ENCODE measurements at places on chromosomes 1 and 21.

GRCh38 chr21:22890656-22891055, 1892.4 kb downstream of the NCAM2 start:
- no peak for DNase-seq

GRCh38 chr21:40335704-40336103, 468.5 kb downstream of the PCP4 start:
- DNase-seq: no peak

DNA sequence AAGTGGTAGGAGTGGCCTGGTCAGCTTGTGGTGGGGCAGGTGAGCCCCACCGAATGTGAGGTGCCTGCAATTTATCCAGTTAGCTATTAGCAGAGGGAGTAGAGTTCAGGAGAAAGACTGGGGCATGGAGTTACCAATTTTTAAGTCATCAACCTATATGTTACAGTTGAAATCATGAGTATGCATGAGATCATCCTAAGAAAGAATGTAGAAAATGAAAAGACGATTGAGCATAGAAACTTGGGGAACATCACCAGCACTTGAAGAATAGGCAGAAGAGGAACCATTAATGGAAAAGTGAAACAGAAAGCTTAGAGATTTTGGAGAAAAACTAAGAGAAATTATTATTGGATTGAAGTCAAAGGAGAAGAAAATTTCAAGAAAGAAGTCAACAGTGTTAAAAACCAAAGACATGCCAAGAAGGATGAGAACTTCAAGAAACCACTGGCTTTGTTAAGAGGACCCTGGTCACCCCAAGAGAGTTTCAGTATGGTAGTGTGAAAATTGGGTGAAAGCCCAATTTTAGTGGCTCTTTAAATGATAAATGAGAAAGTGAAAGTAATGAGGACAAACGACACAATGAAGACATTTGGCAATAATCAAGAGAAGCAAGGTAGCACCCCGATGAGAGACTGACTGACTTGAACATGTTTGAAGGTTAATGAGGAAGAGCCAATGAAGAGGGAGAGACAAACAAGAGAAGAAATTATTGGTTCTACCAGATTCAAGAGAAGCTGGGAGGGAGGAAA, 36.7 kb downstream of the DNASE2B start:
- no peak for DNase-seq

DNA sequence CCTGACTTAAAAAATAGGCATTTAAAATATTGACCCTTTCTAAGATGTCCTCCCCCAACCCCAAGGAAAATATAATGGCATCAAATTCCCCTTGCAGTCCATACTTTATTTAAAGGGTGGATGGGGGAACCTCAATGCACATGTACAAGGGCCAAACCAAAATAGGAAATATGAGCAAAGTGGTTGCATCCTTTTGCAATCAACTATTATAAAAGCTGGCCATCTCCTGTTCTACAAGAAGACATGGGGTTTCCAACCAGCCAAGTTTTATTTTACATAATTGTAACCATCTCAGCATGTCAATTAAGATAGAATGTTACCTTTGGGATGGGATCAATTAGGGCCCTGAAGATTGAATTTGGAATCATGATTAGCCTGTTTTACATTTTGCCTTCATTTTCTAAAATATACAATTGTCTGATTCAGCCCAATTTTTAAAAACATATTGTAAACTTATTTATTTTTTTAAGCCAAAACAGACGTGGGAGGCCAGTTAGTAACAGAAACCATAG, 146.7 kb upstream of the NFIA start:
- no peak for DNase-seq

GRCh38 chr1:234968451-234968850, 160.2 kb downstream of the TOMM20 start:
- no peak for DNase-seq

- DNase-seq: no peak
These were observed 99.6 kb upstream of the FBXO28 start for GRCh38 chr1:224014330-224014649.

DNA sequence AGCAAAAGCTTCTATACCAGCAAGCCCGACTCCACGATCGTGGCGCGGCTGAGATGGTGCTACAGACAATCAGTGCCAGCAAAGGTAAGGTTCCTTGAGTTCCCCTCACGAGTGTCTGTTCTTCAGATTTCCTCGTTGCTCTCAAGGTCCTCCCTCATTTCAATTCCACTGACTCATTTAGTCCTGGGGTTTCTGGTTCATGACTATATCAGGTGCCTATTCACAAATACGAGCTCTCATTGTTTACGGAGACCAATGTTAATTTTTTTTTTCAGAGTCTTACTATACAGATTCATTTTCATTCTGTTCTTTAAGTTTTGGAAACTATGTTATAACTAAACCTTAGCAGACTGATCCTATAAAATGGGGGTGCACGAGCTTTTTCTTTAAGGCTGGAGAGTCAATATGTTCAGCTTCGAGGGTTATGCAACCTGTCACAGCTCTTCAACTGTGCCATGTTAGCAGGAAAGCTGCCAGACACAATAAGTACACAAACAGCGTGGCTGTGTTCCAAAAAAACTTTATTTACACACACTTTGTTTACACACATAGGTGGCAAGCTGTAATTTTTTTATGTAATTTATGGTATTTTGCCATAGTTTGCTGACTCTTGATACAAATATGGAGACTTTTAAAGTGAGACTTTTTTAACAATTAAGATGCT, 134.3 kb downstream of the ZP4 start:
- no peak for DNase-seq

GRCh38 chr1:222861062-222861461, 46.2 kb downstream of the DISP1 start:
- no peak for DNase-seq

DNA sequence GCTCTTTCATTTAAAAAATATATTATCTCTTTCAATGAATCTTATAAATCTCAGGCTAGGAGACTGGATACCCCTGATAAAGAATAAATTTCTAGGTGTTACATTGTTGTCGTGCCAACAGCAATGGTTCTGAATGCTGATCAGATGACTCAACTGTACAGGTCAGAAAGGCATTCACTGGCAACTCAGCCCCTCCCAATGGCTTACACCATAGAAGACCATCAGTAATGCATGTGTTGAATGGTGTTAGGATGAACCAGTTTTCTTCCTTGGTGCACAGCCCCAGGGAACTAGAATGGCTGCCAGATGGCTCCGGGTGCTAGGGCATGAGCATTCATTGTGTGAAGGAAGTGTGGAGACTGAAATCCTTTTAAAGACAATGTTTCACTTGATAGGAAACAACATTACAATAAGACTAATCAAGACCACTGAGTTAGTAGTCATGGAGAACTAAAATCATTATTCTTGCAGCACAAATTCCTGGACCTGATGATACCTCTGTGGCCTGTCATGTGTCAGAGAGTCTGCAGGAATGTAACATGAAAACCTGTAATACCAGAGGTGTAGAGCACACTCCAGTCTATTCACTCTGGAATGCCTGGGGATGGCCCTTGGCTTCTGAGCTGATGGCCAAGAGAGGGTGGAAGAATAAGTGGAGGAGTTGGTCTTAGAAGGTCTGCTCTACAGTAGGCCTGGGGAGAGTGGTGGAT, 187.7 kb upstream of the LMO4 start:
- no peak for DNase-seq

- no peak for DNase-seq
These were observed 67.6 kb downstream of the CASZ1 start for GRCh38 chr1:10728595-10729410.

GRCh38 chr1:241007668-241008067, 349.3 kb downstream of the RGS7 start:
- DNase-seq: no peak

- no peak for DNase-seq
These were observed 22.3 kb downstream of the MYBPH start for GRCh38 chr1:203153051-203153988.

DNA sequence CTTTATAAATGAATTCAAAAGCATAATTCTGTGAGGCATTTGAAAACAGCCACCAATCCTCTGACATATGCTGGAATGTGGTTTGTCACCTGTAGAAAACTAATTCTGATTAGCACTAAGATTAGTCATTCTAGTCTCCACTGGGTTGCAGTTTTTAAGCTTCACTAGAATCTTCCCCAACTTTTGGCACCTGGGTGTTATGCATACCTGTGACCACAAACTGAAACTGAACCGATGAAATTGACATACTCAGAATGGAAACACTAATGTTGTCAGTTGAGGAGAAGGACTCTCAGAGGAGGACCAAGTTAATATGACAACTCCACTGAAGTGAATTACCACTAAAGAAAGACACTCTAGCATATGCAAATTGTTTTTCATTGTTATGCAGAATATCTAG, 285.8 kb upstream of the NEGR1 start:
- DNase-seq: no peak

DNA sequence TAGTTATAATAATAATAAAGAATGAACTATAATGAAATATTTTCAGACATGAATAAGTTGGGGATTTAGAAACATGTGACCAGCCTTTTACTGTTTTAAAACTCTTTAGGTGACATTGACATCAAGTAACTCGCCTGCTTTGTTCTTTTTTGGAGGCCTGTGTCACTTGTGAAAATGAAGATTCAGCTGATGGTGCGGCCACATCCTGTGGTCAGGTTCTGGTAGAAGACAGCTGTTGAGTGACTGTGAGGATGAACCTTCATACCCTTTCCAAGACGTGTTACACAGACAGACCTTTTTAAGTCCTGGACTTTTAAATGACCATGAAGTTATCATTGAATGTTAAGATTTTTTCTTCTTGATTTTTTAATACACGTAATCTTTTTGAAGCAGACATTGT, 10.3 kb downstream of the UTS2 start:
- no peak for DNase-seq

DNA sequence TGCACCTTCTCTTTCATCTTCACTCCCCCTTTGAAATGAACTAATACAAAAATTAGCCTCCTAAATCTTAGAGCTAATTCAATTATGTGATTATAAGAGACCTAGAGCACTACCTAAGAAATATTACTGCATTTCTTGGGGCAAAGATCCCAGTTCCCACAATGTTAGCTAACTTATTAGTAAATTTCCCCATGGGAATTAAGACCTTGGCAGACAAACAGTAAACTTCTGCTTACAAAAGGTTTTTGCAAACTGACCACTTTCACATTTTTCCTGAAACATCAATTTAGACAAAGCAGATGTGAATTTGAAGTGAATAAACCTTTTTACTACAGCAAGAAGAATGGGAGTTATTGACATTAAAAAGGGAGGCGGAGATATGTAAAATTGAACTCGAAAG, 34.6 kb upstream of the LHX8 start:
- DNase-seq: no peak

DNA sequence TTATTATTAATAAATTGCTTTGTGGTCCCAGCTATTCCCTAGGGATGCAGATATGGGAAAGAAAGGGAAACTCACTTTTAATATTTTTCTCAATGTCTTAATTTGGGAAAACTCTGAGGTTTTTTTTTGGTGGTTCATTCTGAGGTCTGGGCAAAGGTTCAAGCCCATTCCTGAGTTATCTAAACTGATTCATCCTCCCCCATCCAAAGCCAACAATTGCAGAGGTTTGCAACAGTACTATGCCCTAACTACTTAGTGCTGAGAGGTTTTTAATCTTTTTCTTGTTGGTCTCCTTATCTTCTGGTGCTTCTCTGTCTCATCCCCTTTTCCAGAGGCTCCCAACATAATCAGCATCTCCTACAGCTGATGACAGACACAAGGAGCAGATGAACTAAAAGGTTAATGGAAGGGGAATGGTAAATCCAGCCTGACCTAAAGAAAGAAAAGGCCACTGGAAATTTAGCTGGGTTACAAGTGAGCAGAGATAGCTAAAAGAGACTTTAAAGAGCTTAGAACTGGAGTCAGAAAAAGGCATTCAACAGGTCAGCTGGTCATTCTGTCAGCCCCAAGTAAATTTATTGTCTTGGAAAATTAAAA, 390.4 kb downstream of the TGFB2 start:
- DNase-seq: peak; percentile 32

GRCh38 chr1:184801503-184801902, 46.8 kb upstream of the EDEM3 start:
- no peak for DNase-seq

- no peak for DNase-seq
These were observed 433 bp upstream of the DMBX1 start for GRCh38 chr1:46489169-46489637.

DNA sequence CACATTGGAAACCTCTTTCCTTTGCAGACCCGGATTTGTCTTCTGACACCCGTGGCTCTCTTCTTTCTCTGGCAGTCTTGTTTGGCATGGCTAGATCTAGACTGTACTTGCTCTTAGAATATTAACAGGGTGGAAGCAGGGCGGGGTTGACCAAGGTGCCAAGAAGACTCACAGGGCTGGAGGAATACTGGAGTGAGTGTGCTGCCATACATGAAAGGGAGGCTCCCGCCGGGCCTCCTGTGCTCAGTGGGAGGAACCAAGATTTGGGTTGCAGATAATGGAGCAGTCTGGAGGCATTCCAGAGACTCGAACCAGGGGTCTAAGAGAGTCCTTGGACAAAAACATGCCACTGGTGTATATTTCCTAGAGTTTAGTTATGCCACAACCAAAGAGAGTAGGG, 27.6 kb upstream of the SNX27 start:
- no peak for DNase-seq

DNA sequence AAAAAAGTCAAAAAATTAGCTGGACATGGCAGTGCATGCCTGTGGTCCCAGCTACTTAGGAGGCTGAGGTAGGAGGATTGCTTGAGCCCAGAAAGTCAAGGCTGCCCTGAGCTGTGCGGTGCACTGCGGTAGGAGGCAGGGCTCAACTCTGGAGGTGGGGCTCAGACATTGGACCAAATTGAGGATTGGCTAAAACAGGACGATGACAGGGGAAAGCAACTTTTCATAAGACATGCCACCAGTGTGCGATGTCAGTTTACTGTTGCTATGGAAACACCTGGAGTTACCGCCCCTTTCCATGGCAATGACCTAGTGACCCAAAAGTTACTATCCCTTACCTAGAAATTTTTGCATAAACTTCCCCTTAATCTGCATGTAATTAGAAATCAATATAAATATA, 85.3 kb downstream of the DISP3 start:
- DNase-seq: no peak

GRCh38 chr1:22507587-22507986, 55.7 kb upstream of the EPHA8 start:
- no peak for DNase-seq

DNA sequence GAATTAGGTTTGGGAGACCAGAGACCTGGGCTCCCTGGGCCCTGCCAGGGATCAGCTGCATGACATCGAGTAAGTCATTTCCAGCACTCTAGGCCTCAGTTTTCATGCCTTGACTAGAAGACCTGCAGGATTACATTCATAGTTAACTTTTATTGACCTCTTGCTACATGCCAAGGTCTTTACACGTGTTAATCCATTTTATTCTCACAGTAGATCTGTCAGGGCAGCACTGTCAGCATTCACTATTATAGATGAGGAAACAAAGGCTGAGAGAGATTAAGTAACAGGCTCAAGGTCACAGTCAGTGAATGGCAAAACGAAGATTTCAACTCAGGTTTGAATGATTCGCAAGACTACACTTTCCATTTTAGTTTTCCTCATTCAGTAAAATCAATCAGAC, 37.0 kb downstream of the PGM1 start:
- no peak for DNase-seq

- DNase-seq: no peak
These were observed 64.0 kb upstream of the COA6 start for GRCh38 chr1:234309243-234309597.

GRCh38 chr1:40199126-40199525, 37.9 kb downstream of the RLF start:
- no peak for DNase-seq
